ENCODE measurements at places on chromosomes 3 and 15.

GRCh38 chr3:16477521-16477920 is 36.0 kb downstream of the RFTN1 start:
- no peak for DNase-seq

GRCh38 chr3:138371070-138371965 is 22.9 kb downstream of the MRAS start:
- DNase-seq, result no peak

- no peak for DNase-seq
Measured at GRCh38 chr3:26381411-26381810, 241.2 kb upstream of the LRRC3B start.

- no peak for DNase-seq
Measured at GRCh38 chr3:11272906-11273574, 843 bp downstream of the ATG7 start.

GRCh38 chr3:198025644-198026043 is 65.6 kb downstream of the LMLN start:
- DNase-seq, result no peak

DNA sequence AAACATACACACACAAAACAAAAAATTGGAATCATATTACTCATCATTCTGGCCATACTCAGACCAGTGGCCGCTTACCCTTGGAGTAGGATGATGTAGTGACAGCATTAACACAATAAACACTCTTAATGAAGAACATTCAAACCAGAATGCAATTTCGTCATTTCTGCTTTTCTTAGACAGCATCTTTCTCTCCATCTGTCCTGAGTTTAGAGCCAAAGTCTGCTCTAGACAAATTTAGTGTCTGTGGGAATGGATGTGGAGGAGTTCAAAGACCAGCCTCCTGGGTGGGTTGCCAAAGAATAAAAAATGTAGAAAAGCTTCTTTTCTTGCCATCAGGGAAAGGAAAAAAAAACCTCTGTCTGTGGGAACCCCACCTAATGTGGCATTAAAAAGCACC is 212.4 kb upstream of the POU1F1 start:
- peak; percentile 13 for DNase-seq

DNA sequence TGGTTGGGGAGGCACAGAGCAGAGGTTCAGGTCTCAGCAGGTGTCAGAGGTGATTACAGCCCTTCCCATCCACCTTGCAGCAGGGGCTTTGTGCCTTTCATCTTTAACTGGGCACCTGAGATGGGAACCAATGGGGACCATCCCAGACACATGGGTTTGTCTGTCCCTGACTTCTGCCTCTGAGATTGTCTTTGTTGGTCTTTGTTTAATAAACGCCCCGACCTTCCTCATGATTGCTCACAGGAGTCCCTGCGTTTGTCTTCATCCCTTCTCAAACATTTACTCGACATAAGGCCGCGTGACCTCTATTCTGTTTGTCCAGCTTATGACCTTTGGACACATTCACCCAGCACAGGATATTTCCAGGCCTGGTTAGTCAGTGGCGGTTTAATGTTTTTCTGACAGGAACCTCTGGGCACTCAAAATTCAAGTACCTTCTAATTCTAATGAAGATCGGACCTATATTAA is 5.9 kb downstream of the ZSCAN2 start:
- DNase-seq, result no peak

- no peak for DNase-seq
Measured at GRCh38 chr3:29137601-29138000, 143.3 kb upstream of the RBMS3 start.

DNA sequence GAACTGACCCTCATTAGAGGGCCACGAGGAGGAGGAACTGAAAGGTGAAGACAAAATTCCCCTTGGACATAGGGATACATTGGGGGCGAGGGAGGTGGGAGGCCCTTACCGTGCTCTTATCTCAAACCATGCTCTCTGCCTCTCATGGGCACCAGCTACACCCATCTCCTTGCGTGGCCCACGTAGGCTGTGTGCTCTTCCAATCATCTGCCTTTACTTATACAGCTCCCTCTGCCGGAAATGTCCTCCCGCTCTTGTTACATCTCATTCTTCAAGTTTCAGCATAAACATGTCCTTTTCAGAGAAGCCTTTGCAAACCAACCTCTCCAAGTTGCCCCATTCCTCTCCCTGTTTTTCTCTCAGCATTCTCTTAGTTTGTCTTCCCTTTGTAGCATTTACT is 307.8 kb upstream of the PROK2 start:
- DNase-seq, result no peak

- DNase-seq, result no peak
Measured at GRCh38 chr3:139653582-139653981, 24.2 kb downstream of the NMNAT3 start.

DNA sequence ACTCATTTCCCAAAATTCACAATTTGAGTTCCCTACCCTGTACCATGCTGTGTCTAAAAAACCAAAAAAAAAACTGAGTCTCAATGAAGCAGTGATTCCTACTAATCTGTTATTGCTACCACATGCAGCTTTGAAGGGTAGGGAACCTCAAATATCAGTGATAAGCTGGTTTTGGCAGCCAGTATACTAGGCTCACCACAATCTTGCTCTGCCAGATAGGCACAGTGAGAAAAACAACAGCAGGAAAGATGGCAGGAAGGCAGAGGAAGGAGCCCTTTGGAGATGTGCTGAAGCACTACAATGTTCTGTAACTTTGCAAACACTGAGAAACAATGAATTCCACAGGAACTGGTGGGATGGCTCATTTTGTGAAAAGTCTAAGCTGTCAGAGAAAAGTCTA is 96.9 kb upstream of the UBP1 start:
- no peak for DNase-seq

GRCh38 chr15:72844067-72844466 is 60.5 kb upstream of the ADPGK start:
- DNase-seq, result no peak

- no peak for DNase-seq
Measured at GRCh38 chr3:10245081-10245712, 3.1 kb upstream of the TATDN2 start.

- no peak for DNase-seq
Measured at GRCh38 chr15:89863918-89864317, 29.9 kb downstream of the AP3S2 start.

DNA sequence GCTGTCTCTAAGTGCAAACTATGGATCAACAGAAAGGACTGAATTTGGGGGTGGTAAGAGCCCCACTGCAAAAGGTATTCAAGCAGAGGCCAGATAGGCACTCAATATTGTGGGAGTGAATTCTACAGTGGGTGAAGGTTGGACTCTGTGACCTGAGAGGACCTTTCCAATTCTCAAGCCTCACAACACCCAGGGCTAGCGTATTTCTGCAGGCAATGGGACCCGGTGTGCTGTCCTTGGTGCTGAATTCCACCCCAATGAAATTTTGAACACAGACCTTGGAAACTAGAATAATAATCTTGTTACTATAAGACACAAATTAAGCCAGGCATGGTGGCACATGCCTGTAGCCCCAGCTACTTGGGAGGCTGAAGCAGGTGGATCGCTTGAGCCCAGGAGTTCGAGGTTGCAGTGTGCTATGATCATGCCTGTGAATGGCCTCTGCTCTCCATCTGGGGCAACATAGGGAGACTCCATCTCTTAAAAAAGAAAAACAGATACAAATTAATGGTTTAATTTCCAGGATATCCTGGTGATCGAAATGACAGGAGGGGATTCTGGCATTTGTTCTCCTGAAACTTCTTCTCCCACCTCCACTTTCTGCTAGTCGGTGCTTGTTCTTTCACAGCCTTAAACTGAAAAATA is 135.4 kb downstream of the RAB11A start:
- peak; percentile 49 for DNase-seq

GRCh38 chr15:68403161-68403941 is 28.6 kb downstream of the ITGA11 start:
- no peak for DNase-seq

DNA sequence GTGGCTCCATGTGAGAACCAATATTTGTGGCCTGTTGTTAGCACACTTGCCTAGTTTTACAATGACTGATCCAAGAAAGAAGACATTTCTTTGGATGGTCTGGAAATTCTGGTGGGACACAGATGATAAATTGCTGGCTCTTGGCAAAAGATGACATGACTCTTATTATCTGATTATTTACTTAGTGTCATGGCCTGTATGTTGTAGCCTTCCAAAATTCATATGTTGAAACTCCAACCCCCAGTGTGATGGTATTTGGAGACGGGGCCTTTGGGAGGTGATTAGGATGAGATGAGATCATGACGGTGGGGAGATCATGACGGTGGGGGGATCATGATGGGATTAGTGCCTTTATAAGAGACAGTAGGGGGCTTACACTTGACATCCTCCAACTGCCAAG is 30.0 kb upstream of the AKAP13 start:
- DNase-seq, result no peak

- no peak for DNase-seq
Measured at GRCh38 chr3:37540786-37541185, 320.9 kb upstream of the CTDSPL start.

DNA sequence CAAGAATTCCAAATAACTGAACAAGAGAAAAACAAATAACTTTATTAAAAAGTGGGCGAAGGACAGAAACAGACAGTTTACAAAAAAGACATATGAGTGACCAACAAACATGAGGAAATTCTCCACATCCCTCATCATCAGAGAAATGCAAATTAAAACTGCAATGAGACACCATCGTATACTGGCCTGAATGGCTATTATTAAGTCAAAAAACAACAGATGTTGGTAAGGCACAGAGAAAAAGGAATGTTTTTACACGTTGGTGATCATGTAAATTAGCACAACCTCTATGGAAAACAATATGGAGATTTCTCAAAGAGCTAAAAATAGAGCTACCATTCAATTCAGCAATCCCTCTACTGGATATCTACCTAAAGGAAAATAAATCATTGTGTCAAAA is 1260.4 kb upstream of the ALCAM start:
- DNase-seq, result no peak

Data from fibroblast of skin of back (primary cell).